ENCODE measurements at places on chromosomes 7 and 10.

DNA sequence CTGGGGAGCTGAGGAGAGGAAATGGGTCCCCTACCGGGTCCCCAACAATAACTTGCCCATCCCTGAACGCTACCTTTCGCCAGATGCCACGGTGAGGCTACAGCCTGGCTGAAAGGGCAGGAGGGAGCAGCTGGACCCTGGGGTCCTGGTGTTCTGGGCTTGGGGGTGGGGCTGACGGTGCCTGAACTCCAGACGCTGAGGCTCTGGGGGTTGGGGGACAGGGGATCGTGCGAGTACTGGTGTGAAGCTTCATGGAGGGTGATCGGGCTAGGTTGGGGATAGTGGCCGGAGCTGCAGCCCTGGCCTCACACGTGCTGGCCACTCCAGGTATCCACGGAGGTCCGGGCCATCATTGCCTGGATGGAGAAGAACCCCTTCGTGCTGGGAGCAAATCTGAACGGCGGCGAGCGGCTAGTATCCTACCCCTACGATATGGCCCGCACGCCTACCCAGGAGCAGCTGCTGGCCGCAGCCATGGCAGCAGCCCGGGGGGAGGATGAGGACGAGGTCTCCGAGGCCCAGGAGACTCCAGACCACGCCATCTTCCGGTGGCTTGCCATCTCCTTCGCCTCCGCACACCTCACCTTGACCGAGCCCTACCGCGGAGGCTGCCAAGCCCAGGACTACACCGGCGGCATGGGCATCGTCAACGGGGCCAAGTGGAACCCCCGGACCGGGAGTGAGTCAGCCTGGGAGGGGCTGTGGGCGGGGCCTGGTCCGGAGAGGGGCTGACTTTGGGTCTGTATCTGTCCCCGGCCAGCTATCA lies 8.3 kb downstream of the AEBP1 start:
- no peak for DNase-seq

GRCh38 chr10:73992899-73993788 lies 4.8 kb upstream of the VCL start:
- DNase-seq, result no peak

GRCh38 chr10:29908962-29909361 lies 150.4 kb downstream of the JCAD start:
- no peak for DNase-seq

DNA sequence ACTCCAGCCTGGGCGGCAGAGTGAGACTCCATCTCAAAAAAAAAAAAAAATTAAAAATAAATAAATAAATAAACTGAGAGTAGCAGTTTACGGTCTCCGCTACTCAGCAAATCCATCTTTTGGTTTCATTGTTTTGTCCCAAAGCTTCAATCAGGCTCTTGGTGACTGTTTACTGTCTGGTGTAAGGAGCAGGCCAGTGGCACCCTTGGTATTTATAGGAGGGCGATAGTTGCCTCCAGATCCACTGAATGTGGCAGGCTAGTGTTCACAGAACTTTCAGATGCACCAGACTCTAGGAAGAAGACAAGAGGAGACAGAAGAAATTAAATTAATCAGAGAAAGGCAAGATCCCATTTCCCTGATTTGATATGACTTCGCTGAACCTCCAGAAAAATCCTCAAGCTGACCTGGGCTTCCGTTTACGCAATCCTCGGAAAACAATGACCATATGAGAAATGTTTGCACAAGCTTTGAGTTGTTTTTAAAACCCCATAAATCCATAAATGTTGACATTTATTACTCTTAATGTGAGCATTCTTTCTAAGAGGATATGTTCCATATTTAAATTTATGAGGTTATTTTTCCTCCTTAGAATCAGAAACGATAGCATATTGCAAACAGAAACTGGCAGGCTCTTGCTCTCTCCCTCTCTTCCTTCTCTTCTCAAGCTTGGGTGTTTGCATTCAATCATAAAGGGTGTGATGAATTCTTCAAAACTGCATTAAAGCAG lies 7.1 kb upstream of the MUC3A start:
- no peak for DNase-seq

DNA sequence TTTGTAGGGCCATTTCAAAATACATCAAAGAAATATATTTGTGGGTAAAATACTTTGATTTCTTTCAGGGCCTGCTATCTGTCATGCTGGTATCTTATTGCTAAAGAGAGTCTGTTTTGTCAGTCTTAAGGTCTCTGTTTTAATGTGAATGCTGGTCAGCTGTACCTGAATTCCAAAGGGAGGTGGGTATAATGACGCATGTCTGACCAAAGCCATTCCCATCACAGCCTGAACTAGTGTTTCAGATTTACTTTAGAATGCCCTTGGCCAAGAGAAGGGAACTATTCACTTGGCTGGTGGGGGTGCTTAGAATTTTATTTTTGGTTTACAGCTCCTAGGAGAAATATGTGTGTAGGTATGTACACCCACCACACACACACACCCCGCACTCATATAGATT lies 30.6 kb upstream of the MYL10 start:
- DNase-seq, result no peak

DNA sequence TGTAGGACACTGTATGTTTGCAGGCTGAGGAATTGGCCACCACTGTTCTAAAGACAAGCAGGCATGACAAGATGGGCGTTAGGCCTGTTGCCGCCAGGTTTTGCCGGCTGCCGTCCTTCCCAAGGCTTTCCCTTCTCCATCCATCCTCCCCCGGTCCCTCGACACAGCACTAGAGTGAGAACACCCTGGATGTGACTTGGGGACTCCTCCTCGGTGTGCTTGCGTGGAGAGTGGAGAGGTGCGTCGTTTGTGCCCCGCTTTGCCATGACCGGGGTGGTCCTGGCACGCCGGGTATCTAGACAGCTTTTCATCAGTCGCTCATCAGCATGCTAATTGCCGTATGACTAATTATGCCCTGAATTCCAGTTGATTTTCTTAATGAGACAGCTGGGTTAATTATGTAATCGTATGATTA lies 206.6 kb upstream of the SH2B2 start:
- DNase-seq, result no peak

DNA sequence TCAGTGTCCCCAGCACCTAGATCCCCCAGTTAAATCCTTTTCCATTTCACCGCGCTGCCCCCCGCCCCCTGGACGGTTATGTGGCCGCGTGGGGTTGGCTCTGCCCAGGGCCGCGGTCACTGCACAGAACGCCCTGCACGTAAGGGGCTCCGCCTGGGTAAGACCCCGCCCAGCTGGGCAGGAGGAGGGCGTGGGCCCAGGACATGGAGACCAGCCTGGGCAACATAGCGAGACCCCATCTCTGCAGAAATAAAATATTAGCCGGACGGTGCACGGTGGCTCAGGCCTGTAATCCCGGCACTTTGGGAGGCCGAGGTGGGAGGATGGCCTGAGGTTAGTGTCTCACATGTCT lies 650 bp upstream of the ZFAND2A start:
- DNase-seq, result no peak

DNA sequence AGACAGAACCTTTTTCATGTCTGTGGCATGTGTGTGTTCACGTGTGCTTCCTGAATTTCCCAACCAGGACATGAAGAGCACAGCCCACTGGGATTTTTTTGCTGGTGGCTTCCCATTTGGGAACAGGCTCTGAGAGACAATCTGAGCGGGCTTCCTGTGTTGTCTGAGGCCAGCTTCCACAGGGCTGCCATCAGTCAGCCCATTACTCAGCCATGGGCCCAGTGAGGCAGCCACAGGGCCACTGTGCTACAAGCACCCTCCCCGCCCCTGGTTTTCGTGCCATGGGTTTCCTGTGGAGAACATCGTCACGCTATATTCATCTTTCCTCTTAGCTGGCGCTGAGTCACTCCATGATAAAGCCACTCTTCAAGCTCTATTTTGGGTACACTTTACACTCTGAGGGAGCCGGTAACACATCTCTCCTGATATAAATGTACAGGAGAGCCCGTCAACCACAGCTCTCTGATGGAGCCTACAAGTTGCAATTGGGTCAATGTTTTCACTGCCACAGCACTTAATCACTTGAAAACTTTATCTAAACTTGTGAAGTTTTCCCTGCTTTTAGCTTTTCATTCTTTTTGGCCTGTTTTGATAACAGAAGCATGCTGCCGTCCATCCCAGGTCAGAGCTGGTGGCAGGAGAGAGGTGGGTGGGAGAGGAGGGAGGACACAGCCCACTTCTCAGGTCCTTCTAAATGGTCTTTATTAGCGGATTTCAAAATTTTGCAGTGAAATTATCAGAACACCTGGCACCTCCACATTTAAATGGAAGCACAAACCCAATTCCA lies 96.9 kb downstream of the HIPK2 start:
- DNase-seq, result no peak

GRCh38 chr10:133236401-133237240 lies 1.0 kb upstream of the VENTX start:
- no peak for DNase-seq

DNA sequence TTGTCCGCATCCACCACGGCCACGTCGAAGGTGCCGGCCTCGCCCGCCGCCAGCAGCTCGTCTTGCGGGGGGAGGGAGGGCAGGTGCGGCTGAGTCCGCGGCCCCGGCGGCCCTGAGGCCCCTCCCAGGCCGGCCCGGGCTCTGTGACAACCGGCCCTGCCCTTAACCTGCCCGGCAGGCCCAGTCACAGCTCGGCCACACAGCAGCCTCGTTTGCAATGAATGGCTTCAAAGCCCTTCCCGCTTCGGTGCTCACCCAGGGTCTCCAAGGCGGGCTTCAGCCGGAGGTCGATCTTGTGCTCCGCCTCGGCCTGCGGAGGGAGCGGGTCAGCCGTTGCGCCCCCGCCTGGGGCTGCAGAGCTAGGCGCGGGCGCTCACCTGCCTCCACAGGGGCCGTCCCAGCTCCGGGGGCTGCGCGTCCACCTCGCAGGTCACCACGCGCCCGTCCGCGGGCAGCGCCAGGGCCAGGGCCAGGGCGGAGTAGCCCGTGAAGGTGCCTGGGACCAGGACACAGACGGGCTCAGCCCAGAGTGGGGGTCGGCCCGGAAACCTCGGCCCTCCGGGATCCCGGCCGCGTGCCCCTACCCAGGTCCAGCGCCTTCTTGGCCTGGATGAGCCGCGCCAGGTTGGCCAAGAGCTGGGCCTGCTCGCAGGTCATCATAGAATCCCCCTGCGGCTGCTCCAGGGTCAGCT lies 928 bp downstream of the COMTD1 start:
- DNase-seq, result no peak

GRCh38 chr7:151088856-151089699 lies 2.8 kb downstream of the AGAP3 start:
- peak; percentile 31 for DNase-seq

DNA sequence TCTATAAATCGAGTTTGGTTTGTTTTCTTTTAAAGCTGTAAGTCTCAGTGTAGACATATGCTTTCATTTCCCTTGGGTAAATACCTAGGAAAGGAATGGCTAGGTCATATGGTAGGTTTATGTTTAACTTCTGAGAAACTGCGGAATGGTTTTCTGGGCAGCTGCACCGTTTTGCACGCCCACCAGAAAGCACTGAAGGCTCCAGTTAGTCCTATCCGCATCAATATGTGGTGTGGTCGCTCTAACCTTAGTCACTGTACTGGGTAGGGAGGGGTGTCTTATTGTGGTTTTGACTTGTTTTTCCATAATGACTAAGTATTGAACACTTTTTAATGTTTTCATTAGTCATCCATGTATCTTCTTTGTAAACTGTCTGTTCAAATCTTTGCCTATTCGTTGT lies 279.5 kb upstream of the AKR1E2 start:
- DNase-seq, result no peak

DNA sequence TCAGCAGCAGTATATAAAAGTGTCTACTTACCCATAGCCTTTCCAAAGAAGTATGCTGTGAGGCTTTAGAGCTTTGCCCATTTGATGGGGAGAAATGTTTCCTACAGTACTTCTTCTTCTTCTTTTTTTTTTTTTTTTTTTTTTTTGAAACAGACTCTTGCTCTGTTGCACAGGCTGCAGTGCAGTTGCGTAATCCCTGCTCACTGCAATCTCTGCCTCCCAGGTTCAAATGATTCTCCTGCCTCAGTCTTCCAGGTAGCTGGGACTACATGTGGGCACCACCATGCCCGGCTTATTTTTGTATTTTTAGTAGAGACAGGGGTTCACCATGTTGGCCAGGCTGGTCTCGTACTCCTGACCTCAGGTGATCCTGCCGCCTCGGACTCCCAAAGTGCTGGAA lies 101.7 kb upstream of the TMEM26 start:
- no peak for DNase-seq

GRCh38 chr10:75043256-75044131 lies 68.0 kb upstream of the SAMD8 start:
- DNase-seq, result no peak

DNA sequence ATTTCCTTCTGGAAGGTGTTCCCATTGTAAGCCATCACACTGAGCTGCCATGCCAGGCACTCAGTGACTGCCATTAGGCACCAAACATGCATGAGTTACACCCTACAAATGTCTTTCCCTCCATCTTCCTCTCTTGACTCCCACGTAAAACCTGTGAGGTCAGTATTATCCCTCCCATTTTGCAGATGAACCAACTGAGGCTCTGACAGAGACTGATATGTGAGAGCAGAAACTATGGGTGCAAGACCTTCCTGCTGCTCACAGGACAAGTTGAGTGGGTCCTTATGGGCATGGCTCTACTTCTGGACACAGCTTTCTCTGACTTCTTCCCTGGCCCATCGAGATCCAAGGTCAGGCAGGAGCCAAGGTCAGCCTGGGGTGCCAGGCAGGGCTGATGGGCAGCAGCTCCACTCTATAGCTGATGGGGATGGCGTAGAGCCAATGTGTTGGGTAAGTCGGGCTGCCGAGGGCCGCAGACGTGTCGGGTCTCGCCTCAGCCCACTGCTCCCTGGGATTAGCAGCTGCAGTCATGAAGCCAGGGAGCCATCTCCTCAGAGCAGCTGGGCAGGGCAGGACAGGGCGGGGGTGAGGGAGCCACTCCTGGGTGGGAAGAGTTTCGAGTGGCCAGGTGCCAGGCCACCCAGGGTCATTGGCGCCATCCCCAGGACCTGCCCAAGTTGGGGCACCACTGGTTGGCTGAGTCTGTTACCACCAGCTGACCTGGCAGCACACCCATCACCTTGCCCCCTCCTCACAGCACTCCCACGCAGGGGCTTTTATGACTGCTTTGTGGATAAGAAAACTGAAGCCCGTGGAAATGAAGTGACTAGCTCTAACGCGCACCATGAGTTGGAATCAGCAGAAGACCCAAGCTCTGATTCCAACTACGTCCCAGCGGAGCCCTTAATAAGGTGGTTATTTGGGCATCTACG lies 117.8 kb upstream of the ZMIZ1 start:
- DNase-seq, result no peak

GRCh38 chr10:84196941-84197340 lies 2.6 kb downstream of the CDHR1 start:
- no peak for DNase-seq

DNA sequence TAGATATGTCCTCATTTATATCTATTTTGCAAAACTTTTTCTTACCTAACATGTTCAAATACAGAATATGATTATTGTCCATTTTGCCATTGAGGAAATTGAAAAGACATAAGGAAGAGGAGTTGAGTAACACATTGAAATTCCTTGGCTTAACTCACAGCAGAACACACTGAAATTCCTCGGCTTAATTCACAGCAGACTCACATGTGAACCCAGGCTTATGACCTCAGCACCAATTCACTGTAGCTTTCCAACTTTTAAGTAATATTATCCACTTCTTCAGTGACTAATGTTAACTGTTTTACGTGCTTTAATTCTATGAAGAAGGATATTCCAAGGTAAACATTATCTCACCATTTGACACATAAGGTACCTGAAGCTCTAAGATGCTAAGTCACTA lies 597.5 kb upstream of the PFKP start:
- no peak for DNase-seq

- DNase-seq, result no peak
Observed at GRCh38 chr7:50696810-50697582, 85.7 kb downstream of the GRB10 start.

Measured in hippocampal formation (tissue), 2 donors.